ENCODE measurements at places on chromosomes 3 and 15.
A peak's percentile ranks its signal among the peaks of the same experiment; 100 is the strongest.

DNA sequence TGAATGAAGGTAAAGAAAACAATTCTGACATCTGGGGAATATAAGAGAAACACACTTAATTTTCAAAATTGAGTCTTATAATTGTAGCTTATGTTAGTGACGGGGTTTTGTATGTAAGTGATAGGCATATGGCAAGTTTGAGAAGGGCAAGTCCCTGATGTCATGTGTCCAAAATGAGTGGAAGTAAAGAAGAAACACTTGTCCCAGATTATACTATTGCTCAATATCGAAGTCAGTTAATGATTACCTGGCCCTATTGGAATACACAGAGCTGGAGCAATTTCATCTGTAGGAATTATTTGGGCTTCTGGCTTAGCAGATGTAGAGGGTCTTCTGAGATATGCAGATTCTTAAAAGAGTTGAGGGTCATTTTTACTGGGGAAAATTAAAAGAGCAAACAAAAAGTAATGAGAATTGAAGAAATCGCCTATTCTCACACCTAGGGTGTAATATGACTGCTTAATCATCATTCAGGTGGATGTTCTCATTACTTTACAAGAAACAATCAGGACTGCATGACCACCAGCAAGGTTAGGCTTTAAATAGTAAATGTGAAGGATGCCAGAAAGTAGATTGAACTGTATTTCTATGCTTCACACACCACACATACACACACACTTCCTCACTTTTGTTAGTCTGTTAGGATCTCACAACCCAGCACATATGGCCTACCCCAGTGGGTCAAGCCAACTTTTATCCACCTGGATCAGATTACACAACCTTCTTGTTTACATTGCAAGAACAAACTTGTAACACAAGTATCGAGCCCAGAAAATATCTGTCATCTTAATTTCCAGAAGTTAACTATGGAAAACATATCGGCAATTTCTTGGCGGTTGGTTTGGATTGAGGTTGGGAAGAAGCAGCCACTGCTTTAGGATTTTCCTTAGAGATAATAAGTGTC is 183.3 kb upstream of the LRRC3B start:
- DNase-seq: no peak

DNA sequence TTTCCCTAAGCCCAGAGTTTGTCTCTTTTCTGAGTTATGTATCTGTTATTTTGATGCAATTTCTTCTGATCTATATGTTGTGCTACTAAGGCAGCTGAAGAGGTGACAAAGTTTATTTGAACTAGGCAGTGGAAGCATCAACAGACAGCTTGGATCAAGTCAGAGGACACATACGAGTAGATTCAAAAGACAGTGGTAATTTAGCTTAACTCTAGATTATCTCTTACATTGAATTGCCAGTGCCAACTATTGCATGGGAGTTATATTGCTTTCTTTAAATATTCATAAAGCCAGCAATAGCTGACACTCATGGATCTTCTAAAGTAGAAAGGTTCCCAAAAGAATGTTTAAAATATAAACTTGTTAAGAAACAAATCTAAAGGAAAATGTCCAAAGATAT is 37.3 kb upstream of the CCDC66 start:
- DNase-seq: no peak

- no peak for DNase-seq
Measured at GRCh38 chr3:134833453-134834163, 38.5 kb downstream of the EPHB1 start.

GRCh38 chr3:25697553-25697952 is 32.8 kb upstream of the TOP2B start:
- peak; percentile 18 for DNase-seq

GRCh38 chr3:159818399-159818798 is 170.2 kb upstream of the IL12A start:
- no peak for DNase-seq

GRCh38 chr3:172622916-172623700 is 87.8 kb downstream of the NCEH1 start:
- peak; percentile 47 for DNase-seq

GRCh38 chr3:65563861-65564260 is 474.9 kb downstream of the MAGI1 start:
- DNase-seq: no peak

DNA sequence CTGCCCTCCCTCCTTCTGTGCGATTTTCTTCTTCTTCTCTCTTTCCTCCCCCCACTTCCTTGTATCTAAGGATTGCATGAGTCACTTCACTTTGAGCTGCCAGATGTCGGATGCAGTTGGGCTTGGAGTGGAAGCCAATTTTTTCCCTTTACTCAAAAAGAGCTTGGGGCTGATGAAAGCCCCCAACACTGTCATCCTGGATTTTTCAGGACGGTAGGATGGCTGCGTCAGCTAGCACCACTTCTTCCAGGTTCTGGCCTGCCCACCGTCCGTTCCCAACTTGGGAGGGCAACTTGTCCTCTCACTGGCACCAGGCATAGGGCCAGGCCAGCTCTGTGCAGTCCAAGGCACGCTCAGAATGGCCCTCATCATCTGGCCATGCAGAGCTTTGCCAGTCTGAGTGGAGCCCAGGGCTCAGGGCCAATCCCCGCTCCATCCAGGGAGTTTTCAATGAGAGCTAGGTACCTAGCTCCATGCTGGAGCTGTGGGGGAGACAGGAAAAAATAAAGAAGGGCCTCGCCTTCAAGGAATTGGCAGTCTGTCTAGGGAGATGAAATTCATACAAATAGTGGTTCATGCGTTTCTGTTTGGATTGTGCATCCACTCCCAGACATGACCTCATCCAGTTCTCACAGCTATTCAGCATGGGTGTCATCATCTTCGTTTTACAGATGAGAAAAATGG is 47.7 kb upstream of the INSYN1 start:
- no peak for DNase-seq

DNA sequence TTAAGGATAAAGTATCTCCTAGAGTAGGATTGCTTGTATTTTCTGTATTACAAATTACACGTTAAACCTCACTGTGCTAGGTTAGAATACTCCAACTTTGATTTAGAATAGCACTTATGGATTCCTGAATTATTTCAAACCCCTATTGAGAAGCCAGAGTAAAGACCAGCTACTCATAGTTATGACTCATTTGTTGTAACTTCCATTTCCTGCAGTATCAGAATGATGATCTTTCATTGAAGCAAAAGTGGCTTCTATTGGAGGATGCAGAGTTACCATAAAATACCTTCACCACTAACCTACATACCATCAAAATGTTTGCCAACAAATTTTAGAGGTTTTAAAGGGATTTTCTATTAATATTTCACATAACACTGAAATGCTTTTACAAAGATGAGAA is 1322.7 kb upstream of the ALCAM start:
- DNase-seq: no peak

DNA sequence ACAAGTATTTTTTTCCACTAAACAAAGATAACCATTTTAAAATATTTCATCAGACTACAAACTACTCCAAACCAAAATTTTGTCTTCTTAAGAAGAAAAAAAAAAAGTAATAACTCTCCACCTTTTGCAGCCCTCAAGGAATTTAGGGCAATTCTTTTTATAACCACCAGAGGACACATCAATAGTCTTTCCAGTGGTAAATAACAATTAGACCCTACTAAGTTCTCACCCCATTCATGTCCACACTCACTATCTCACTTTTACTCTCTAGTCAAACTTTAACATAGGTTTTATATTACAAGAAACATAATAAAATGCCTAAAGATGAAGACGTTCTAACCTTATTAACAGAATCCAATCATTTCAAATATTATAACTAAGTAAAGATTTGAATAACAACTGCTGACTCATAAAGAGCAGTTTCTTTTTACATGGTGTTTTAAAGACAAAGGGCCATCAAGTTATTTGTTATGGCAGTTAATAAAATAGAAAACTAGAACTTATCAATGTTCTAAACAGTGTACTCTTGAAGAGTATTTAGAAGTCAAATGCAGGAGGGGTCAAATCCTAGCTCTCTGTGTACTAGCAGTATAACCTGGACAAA is 33.0 kb downstream of the CCDC39 start:
- no peak for DNase-seq

- DNase-seq: no peak
Measured at GRCh38 chr15:75671730-75672602, 24.3 kb downstream of the SNX33 start.

DNA sequence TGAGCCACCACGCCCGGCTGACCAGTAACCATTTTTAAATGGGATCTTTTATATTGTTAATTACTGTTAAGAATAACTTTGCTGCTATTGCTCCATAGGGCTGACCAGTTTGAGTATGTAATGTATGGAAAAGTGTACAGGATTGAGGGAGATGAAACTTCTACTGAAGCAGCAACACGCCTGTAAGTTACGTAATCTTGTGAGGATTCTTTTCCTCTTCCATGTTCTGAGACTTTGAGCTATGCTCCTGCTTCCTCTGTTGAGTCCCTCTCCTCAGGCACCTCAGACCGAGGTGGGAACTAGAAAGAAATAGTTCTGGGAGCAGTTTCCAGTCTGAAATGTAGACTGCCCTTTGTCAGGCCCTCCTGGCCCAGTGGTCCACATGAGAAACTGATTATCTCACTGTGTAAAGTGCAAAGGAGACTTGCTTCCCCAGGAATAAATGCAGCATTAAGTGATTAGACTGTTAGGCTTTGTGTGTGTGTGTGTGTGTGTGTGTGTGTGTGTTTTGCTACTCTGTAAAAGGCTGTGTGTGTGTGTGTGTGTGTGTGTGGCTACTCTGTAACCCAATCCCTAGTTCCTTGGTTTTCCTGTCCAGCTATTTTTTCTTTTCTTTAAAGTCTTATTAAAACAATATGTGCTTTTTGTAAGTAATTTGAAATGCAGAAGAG is 5.2 kb downstream of the POLR2H start:
- no peak for DNase-seq

DNA sequence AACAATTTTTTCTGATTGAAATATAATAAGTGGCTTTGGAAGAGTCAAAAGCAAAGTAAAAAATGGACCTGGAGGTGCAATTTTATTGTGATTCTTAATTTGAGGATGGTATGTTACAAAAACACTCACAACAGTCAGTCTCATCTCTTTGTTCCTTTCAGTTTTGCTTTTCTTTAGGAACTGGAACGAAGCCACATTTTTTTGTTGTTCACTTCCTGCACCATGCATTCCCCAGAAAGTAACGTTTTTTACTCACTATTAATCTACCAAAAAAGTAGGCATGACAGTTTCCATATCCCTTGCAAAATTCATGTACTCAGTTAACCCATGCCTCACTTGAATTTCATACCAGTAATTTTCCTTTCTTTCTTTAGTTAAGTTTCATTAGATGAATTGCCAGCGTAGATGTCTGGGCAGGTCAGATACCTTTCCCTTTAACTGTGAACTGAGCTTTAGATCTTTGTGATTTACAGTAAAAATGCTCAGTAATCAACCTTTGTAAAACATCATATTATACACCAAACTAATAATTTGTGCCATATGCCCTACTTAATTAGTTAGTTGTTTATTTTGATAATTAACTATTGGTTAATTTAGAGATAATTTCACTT is 384.3 kb downstream of the ROBO1 start:
- DNase-seq: no peak

GRCh38 chr15:69467636-69468035 is 15.0 kb downstream of the RPLP1 start:
- no peak for DNase-seq

- no peak for DNase-seq
Measured at GRCh38 chr15:39313467-39313866, 267.4 kb upstream of the THBS1 start.

DNA sequence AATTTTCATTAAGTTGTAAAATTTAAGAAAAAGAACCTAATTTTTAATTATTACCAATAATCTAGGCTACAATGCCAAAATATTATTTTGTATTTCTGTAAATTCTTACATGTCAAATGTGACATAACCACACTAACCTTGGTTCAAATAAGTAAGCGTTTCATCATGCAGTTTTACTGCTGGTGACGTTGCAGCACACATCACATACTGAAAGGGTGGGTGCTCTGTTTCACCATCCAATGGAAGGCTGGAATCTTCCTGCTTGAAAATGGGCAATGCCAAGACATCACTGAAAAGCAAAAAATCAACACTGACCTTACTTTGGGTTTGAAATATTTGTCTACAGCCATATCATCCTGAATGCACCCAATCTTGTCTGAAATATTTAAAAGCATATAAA is 14.8 kb downstream of the UBP1 start:
- no peak for DNase-seq

DNA sequence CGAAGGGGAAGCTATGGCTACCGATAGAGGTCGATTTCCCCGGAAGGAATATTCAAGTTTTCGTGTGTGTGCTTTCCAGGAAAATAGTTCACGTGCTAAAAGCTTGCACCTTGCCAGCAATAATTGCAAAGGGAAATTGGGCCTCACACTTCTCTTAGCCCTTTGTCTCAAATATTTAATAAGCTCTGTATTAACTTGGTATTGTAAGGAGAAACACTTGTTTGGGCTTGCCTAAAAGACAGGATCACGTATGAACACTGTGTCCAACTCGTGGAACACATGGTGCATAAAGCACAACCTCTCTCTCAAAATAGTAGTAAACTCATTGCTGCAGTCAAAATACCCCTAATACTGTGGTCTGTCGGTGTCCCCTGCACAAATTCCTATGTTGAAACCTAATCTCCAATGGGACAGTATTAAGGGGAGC is 352 bp upstream of the TMF1 start:
- DNase-seq: no peak

GRCh38 chr3:24385012-24385615 is 109.5 kb downstream of the THRB start:
- DNase-seq: no peak

DNA sequence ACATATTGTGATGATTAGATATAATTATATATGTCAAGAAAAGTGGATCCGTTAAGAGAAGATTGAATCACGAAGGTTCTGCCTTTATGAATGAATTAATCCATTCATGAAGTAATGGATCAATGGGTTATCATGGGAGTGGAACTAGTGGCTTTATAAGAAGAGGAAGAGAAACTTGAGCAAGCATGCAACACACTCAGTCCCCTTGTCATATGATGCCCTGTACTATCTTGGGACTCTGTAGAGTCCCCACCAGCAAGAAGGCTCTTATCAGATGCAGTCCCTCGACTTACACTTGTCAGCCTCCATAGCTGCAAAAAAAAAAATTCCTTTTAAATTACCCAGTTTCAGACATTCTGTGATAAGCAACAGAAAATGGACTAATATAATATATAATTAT is 301.9 kb downstream of the RAP2B start:
- no peak for DNase-seq

DNA sequence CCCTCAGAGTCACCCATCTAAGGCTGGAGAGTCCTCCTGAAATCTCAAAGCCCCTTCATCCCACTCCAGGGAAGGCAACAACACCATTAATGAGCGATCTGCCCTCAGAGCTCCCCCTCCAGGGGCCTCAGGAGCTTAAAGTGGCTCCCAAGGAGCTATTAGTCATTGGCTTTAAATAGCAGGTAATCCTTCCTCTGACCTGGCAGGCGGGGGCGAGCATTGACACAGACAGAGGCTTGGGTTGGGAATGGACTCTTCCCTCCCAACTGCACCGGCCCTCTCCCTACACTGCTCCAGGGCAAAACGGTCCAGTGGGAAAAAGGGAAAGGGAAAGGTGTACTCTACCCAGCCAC is 1.4 kb downstream of the MFGE8 start:
- DNase-seq: no peak

GRCh38 chr3:117735481-117736101 is 1026.0 kb downstream of the TUSC7 start:
- no peak for DNase-seq

GRCh38 chr3:70740872-70741271 is 428.4 kb upstream of the MDFIC2 start:
- no peak for DNase-seq

GRCh38 chr3:110938629-110939028 is 133.0 kb upstream of the NECTIN3 start:
- no peak for DNase-seq
